ENCODE measurements at places on chromosomes 11 and 22.

DNA sequence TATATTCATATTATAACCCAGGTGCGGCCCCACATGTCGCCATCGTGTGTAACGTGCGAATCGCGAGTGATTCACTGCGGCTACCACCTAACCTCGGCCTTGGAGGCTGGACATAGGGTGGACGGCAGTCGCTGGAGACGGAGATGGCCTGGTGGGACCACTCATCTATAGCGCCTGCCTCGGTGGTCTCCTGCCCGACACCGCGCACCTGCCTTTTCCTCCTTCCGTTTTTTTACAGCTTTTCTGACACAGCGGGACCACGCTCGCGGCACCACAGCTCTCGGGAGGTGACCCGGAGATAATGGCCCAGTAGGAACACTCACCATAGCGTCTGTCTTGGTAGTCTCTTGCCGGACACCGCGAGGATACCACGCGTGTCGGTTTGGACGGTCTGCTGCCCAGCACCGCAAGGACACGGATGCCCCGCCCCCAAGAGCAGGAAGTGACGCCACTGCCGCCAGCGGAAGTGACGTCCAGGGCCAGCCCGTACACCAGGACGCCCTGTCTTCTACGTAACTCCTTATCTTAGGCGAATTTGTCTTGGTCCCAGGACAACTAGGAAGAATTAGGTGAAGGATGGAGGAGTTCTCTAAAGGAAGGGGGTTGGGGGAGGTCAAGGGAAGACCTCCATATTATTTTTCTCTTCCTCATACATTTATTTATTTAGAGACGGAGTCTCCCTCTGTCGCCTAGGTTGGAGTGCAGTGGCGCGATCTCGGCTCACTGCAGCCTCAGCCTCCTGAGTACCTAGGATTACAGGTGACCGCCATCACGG lies 6.4 kb downstream of the SNU13 start:
- peak; percentile 83 for DNase-seq

- no peak for DNase-seq
These were observed 141.0 kb downstream of the CRYBB2 start for GRCh38 chr22:25360411-25360810.

DNA sequence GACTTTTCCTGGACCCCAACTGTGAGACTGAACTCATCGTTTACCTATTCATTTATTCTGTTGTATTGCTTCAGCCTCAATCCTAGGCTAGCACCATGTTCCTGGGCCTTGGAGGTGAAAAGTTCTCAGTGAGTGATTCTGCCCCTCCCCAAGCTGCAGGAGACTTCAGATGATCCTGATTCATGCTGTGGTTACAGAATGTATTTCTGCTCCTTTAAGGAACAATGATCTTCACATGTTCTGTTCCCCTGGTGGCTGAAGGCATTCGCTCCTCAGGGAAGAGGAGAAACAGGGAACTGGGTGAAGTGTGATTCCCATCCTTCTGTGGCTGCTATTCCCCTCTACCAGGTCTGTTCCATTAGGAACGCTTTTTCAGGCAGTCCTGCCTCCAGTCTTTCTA lies 2.4 kb downstream of the OR52E1 start:
- no peak for DNase-seq

DNA sequence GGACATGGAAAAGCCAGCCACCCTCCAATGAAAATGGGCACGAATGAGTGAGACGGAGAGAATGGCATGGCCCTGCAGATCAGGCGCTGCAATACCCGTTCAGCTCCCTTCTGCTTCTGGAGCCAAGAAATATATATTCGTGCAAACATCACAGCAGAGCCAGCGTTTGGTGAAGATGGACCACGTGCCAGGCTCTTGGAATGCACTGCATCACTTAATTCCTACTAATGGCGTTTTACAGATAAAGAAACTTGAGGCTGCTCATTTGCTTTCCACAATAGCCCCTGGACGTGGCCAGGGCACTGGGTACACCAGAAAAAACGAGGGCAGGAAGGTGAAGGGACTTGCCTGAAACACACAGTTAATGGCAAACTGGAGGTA lies 1.6 kb upstream of the FXYD2 start:
- DNase-seq = no peak

GRCh38 chr22:26674211-26675190 lies 17.1 kb downstream of the MIAT start:
- DNase-seq = no peak

DNA sequence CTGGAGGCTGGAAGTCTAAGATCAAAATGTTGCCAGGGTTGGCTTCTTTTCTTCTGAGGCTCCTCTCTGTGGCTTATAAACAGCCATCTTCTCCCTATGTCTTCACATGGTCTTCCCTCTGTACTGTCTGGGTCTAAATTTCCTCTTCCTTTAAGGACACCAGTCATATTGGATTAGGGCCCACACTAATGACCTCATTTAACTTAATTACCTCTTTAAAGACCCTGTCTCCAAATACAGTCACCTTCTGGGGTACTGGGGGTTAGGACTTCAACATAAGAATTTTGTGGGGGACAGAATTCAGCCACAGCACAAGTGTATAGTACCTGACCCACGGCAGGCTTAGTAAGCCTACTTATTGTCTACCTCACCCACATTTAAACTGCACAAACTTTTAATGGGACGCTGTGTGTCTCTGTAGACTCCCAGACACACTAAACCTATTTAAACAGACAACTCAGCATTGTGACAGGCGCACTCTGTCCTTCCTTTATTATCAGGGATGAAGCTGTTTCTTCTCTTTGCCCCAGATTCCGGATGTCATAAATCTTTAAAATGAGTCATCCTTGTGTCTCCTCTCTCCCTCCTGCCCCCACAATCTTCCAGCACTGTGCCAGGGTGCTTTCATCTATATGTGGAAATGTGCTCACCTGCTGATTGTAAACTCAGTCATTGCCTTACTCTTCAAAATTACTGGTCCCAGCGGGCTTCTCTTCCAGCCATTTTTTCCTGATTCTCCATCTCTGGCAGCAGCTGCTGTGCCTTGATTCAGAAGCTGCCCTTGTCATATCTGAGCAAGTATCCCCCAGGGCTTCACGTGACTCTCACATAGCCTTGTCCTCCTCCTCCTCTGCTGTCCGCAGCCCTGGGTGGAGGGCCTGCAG lies 5.4 kb upstream of the MAPK8IP1 start:
- DNase-seq = no peak

GRCh38 chr11:99148352-99148751 lies 127.6 kb downstream of the CNTN5 start:
- no peak for DNase-seq

DNA sequence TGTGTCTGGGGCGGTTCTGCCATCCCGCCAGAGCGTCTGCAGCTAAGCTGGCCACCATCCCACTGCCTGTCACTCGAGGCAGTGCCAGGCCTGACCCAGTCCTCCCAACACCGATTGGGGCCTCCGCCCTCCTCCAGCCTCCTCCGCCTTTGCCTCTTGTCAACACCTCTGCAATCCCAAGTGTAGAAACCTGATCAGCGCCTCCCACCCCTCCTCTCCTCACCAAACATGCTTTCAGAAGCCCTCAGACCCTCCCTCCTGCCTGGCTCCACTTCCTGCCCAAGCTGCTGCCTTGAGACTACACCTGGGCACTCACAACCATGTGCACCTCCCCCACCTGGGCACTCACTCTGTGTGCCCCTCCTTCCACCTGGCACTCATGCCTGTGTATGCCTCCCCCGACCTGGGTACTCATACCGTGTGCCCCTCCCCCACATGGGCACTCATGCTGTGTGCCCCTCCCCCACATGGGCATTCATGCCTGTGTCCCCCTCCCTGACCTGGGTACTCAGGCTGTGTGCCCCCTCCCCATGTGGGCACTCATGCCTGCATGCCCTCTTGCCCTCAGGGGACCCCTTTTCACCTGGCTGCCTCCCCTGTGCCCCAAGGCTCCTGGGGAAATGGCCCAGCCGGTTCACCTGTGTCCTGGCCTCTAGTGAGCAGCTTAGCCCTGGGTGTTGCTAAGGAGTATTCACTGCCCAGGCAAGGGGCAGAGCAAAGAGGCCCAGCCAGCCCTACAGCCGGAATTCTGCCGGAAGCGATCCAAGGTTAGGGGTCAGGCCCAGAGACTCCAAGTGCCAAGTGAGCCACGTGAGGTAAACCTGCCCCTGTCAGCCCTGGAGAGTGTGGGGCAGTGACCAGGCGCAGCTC lies 5.5 kb upstream of the IFITM10 start:
- peak; percentile 60 for DNase-seq

- DNase-seq = no peak
These were observed 223.7 kb downstream of the DSCAML1 start for GRCh38 chr11:117573326-117573725.

- no peak for DNase-seq
These were observed 104.4 kb upstream of the PARVA start for GRCh38 chr11:12272821-12273617.

- peak; percentile 91 for DNase-seq
These were observed 578.0 kb upstream of the CADM1 start for GRCh38 chr11:116082256-116082655.

DNA sequence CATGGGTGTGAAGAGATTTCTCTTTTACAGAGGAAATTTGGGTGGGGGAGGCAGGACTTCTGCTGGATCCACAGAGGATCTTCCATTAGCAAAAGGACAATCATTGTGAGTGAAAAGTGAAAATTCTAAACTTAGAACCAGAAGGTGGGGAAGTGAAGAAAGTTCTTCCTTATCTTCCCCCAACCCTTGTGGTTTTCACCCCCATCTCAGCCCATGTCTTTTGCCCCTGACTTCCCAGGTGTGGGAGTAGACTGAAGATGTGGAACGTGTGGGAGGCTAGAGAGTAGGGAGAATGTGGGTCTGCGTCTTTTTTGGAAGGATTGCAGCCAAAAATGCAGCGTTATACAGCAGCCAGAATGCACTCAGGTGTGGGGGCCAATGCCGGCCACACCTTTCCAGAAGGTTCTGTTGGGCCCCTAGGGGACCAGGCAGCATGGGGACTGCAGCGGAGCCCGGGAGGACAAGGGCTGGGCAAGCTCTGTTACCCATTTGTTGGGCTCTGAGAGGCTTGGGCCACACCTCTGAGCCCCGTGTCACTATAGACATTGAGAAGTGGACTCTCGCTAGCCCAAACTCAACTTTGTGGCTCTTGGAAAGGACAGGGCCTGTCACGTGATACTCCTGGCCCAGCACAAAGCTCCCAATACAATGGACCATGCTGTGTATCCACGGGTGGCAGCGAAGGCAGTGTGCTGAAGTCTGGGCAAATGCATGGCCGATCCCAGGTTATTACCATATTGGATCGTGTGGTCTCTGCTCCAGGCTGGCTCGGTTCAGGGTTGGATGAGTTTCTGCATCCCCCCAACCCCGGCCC lies 32.8 kb upstream of the LINC01488 start:
- no peak for DNase-seq
